Activated CD8-positive, alpha-beta T cell treated with anti-CD3 and anti-CD28 coated beads, Interleukin-2, amount 10 ng/mL, durations not matched to agents 7 days and 5 days (primary cell): ENCODE measurements at places on chromosomes 7 and 10. TPM values are rescaled to one million over a fixed set of nuclear protein-coding genes. Genes with fewer than 3 reads are reported as not detected.

C10orf90 gene
- not detected for total RNA-seq

DNA sequence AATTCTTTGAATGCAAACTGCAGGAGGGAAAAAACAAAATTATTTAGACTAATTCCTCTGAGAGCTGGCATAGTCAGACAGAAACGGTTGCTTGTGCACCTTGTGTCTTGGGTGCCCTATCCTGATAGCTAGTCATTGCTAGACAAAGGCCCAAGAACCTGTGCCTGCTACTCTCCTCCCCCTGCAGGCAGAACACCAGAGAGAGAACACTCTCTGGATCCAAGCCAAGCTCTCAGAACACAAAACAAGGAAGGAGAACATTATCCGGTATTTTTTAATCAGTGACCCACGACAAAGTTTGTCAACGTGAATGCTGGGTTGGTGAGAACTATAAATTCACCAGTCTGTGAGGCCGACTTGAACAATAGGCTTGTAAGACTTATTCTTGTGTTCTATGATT lies 18.8 kb upstream of the PPP1R9A start:
- no peak for DNase-seq

PPP1R9A gene
- total RNA-seq, result not detected

DNA sequence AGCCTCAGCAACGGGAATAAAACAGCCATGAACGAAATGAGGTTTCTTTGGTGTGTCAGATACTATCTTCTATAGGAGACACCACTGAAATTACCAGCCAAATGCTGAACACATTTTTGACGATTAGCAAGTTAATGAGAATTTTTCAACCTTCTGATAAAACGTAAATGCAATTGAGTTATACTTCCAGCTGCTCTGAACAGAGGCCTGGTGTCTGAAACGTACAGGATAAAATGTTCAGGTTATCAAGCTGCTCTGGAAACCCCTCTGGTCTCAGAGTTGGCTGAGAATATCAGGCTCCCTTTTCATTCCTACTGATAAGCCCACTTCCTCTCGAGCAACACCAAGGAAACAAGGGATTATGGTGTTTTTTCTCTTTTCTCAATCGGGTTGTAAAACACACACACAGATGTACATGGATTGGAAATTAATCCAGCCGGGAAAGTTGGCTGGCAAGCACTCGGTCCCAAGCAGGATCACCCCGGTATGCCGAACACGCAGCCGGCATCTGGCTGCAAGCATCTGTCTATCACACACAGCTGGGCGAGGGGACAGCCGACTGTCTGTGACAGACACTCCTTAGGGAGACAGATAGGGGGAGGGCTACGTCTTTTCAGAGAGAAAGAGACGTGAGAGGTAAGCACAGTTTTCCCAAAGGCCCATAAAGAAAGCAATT lies 171.8 kb downstream of the PRKAG2 start:
- DNase-seq, result no peak

DNA sequence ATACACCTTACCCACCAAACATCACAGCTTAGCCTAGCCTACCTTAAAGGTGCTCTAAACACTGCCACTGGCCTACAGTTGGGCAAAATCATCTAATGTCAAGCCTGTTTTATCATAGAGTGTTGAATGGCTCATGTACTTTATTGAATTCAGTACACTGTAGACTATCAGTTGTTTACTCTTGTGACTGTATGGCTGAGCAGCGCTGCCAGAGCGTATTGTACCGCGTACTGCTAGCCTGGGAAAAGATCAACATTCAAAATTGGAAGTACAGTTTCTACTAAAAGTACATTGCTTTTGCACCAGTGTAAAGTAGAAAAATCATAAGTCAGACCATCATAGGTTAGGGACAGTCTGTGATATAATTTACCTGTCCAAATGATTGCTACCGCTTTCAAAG lies 226.8 kb downstream of the PRPF18 start:
- no peak for DNase-seq
